ENCODE measurements at places on chromosomes 16 and 17.

GRCh38 chr17:76271669-76272540, 6.8 kb downstream of the UBALD2 start:
- no peak for DNase-seq

GRCh38 chr17:39867880-39868553, at the start of gene ZPBP2:
Gene ZPBP2, plus strand, starts transcription at chr17:39868202. Its CDS starts 153 bp downstream, at chr17:39868355.
- peak; percentile 0 for DNase-seq

DNA sequence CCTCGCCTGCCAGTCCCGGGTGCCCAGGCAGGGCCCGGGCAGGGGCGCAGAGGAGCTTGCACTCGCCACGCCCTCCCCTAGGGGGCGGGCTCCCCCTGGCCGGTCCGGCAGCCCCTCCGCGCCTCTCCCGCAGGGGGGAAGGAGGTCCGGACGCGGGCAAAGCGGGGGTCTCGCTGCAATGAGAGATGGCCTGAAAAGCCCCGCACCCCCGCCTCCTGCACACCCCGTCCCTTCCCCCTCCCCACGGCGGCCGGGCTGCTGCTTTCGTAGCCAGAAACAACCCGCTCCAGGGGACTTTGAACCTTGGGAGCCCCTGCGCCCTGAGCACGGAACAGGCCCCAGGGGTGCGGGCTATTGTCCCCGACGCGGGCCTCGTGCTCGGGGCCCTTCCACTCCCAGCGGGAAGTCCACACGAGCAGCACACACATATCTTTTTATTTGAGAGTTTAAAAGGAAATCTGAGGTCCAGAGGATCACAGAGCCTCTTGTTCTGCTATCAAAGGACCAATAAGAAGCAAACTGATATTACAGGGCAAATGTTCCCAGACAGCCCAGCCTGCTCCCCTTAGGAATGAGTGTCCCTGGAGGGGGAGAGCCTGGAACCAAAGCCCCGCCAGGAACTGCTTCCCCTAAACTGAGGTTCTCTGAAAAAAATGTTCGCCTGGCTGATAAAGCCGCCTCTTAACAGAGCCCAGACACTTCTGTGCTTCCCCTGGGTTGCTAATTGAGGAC, 5.8 kb upstream of the CBX4 start:
- DNase-seq, result peak; percentile 35

- peak; percentile 57 for DNase-seq
Observed at GRCh38 chr16:15899538-15900100, 11.2 kb upstream of the CEP20 start.

- DNase-seq, result peak; percentile 46
Observed at GRCh38 chr17:64653985-64654355, 8.1 kb downstream of the SMURF2 start.

Data from fibroblast of skin of scalp (primary cell).